Inflammatory macrophage treated with lipopolysaccharide for 1 hour (primary cell): ENCODE measurements at places on chromosomes 1 and 21.

DNA sequence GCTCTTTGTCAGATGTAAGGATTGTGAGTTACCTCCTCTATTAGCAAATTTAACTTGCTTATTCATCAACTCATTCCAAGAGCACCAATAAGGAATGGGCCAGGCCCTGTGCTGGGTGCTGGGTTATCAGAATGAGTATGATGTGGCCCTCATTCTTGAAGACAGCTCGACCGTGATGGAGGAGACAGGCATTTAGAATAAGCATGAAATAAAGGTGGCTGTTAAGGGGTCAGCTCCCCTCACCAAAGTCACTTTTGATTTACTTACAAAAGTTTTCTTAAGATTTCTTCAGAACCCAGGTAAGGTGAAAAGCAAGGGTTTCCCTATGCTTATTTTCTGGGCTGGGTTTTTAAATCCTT is 15.3 kb upstream of the PADI1 start:
- DNase-seq: no peak

DNA sequence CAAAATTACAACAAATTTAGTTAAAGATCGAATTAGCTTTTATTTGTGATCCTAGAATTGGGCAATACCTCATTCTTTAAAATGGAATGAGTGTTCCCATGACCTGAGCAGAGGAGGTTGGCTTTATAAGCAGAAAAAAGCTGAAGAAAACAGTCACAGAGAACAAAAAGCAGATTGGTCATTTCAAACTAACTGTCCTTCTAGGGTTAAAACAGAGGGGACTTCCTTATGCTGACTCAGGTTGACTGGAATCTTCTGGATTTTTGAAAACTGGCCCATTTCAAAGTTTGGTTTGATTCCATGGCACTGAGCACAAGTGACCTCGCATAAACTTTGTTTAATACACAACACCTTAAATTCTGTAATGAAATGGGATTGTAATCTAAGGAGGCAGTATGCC is 17.6 kb downstream of the NFASC start:
- DNase-seq: no peak

GRCh38 chr1:29415156-29415830 is 179.0 kb downstream of the PTPRU start:
- no peak for DNase-seq

GRCh38 chr1:48645883-48646282 is 130.8 kb downstream of the BEND5 start:
- no peak for DNase-seq

DNA sequence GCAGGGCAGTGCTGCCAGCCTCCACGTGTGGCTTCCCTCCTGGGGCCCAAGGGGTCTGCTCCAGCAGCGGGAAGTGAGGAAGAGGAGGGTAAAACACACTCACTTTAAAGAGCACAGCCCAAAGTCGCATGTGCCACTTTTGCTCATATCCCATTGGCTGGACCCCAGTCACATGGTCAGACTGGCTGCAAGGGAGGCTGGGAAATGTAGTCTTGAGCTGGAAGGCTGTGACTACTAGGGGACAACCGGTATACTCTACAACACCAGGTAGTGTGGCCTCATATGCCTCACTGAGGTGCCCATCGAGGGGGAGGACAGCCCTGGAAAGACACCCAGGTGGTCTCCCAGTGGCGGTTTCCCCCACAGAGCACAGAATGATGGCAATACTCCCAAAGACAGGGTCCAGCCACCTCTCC is 45.2 kb downstream of the CAMK2N1 start:
- DNase-seq: peak; percentile 3
